T-helper 2 cell (primary cell): ENCODE measurements at places on chromosomes 12 and 14.
A peak's percentile ranks its signal among the peaks of the same experiment; 100 is the strongest.

GRCh38 chr12:113240395-113240794 lies 19.1 kb downstream of the TPCN1 start:
- no peak for DNase-seq

- DNase-seq = no peak
These were observed 1.7 kb downstream of the PRPF40B start for GRCh38 chr12:49624921-49625577.

- no peak for DNase-seq
These were observed 2.2 kb upstream of the ATXN3 start for GRCh38 chr14:92108345-92109254.

GRCh38 chr14:68888025-68888850 lies 90.9 kb downstream of the ACTN1 start:
- DNase-seq = no peak

DNA sequence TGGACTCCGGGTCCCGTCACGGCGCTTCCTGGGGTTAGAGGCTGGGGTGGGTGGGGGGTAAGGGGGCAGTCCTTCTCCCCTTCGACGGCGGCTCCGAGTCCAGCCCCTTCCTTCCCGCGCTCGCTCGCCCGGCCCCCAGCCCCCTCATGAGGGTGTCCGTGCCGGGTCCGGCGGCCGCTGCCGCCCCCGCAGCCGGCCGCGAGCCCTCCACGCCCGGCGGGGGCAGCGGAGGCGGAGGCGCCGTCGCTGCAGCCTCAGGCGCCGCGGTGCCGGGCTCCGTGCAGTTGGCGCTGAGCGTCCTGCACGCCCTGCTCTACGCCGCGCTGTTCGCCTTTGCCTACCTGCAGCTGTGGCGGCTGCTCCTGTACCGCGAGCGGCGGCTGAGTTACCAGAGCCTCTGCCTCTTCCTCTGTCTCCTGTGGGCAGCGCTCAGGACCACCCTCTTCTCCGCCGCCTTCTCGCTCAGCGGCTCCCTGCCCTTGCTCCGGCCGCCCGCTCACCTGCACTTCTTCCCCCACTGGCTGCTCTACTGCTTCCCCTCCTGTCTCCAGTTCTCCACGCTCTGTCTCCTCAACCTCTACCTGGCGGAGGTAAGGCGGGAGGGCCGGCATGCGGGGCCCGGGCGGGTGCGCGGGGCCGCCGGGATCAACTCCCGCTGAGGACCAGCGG lies 500 bp downstream of the GPR137C start:
- no peak for DNase-seq

DNA sequence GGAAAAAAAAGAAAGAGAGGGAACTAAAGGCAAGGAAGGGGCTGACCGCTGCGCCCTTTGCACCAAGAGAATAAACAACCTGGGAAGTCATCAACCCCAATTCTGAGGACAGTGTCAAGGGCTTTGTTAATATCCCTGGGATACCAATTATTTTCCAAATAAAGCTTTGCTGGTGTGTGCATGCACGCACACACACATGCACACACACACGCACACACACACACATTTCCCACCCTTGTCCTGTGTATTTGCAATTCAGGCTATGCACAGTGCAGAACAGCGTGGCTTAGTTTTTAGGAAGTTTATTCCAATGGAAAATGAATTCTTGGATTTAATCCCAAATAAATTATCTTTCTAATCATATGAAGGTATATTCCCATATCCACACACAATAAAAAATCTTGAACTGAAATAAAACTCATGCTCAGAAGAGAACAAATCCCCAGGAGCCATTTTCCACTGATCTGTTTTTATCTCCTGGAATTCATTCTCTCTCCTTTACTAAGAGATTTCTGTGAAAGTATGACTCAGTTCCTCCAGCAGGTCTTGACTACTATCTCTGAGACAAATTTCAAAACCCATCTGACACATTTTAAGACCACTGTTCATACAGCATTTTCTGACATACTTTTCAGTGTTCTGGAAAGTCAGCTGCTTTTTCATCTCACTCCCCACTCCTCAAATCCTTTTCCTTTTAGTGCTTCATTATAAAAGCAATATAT lies 334.4 kb upstream of the ATP2B1 start:
- DNase-seq = no peak

DNA sequence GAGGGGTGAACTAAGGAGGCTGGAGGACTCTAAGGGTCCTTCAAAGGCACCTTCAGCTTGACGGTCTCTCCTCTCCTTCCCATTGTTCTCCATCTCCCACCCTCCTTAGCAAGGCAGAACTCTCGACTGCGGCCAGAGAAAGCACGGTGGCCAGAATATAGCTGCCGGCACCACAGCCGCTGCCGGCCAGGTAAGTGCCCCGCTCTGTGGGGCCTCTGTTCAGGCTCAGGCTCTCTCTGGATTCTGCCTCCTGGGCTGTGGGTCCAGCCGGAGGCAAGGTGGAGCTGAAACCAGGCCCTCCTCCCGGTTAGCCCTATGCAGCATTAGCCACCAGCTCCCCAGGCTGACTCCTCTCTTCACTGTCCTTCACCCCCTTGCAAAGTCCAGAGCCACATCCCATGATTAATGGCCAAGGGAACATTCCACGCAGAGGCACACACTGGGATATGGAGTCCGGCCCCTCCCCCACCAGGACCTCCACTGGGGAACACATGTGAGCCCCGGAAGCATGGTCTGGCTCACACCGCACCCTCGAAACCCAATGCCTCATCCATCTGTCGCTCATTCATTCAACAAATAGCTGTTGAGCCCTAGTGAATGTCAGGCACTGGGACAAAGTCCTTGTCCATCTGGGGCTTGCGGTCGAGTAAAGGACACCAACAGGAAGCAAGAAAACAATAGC lies 25.2 kb downstream of the LTBP2 start:
- DNase-seq = no peak

DNA sequence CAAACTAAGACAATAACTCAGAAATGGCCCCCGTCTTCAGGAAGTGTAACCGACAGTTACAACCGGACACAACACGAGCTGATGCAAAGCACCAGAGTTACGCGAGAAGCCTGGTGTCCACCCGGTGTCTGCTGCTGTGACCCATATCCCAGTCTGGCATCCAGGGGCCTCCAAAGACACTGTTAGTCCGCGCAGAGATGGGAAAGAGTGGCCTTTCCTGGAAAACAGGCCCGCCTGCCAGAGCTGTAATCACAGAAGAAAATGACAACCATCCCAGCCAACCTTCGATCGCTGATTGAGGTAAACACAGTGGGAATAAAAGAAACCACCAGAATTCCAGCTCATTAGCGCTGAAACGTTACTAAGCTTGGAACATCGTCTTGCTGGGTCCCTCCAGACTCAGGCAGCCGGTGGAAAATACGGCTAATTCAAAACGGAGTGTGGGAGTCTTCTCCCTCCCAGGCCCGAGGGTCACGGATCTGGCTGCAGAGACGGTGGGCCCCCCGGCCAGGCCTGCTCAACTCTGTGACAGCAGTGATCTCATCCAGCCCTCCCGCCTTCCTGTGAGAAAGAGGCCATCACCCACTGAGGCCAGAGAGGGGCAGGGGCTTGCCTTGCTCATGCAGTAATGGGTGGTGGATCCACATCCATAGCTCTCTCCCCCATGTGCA lies 273.9 kb upstream of the RTL1 start:
- DNase-seq = no peak

- DNase-seq = no peak
These were observed 11.2 kb upstream of the TMX1 start for GRCh38 chr14:51228890-51229289.

DNA sequence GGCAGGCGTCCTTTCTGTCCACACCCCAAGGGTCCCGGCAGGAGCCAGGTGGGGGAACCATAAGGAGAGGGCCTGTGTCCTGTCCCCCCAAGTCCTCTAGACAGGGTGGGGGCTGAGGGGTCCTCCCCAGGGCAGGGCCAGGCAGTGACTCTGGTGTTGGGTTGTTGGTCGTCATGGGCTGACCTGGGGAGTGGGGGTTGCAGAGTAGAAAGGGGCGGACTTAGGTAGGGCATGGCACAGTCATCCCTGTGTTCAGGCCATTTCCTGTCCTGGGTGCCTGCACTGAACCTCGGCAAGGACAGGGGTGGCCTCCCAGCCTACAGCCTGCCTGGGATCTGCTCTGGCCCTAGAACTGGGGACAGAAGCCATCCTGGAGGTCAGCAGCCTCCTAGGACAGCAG lies 356.2 kb downstream of the TMEM121 start:
- DNase-seq = peak; percentile 4

GRCh38 chr12:93426412-93426805 lies 15.3 kb downstream of the UBE2N start:
- DNase-seq = no peak

DNA sequence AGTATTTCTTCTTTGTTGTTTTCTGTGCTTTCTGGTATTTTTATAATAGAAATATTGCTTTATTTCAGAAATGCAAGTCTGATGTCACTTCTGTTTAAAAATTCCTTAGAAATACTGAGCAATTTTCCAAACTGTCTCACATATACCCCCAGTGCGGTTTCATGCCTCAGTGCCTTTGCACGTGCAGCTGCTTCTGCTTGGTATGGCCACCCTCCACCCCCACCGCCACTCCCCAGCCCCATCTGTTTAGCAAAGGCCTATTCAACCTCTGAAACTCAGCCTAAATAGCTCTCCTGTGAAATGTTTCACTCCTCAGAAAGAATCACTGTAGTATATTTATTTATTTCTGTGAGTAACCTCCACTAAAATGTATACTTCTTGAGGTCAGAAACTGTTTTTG lies 52.3 kb downstream of the PPM1H start:
- no peak for DNase-seq

GRCh38 chr12:89245090-89245489 lies 107.2 kb downstream of the DUSP6 start:
- peak; percentile 58 for DNase-seq

- no peak for DNase-seq
These were observed 391.3 kb upstream of the FOXG1 start for GRCh38 chr14:28375295-28375694.

DNA sequence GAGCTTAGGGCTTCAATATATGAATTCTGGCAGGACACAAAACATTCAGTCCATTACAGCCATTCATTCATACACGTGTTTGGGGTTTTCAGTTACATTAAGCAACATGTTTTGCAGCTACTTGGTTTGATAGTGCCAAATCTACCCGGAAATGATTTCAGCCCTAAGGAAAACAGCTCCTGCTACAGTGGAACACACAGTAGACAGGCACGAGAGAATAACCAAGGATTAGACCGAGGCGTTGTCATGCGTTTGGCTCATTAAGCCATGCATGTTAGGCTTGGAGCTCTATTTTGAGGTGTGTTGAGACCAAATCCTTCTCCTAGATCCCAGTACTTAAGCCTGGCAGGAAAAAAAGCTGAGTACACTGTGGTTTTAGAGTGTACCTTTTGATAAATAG lies 177.4 kb downstream of the PRKCH start:
- no peak for DNase-seq

GRCh38 chr12:91874086-91874865 lies 271.4 kb downstream of the BTG1 start:
- no peak for DNase-seq

DNA sequence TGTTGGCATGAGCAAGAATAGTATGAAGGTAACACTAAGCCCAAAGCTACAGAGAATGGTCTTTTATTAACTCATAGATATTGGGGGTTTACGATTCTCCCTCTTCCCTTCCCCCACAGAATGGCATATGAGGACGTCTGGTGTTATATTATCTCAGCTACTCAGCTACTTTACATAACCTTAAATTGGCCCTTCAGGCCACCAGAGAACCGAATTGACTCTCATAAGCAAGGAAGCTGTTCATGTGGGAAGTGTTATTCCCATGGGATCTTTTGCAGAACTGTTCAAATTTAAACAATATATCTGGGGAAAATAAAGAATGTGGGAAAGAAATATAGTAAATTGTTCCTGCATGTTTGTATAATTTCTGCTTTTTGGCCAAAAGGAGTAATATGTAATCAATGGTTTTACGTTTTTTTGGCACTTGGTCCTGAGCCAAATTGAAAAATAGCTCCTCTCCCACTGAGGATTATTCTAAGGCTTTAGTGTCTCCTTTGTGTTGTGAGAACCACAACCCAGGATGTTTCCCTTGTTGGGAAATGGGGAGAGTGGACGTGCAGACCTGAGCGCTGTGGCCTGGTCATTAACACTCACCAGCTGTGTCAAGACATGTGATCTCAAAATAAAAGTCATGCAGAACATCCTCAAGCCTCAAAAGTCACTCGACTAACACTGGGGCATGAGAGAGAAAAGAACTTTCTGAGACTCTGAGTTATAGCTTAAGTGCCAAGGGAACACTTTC lies 31.8 kb upstream of the CMAS start:
- DNase-seq = no peak

- no peak for DNase-seq
These were observed 32.4 kb downstream of the ABCD2 start for GRCh38 chr12:39587225-39587624.

DNA sequence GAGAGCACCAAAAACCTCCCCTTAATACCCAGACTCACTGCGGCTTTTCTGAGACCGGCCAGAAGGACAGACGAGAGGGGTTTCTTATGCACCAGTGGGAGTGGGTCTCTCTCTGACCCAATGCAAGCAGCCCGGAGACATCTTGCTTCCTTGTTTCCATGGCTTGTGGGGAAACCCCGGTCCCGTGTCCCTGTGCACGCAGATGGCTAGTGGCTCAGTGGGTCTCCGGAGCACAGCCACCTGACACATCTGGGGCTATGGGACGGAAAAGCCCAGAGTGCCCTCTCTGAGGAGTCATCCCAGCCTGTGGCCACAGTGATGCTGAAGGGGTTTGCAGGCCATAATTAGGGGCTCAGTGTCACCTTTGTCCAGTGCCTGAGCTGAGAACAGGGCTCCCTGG lies 197.6 kb downstream of the PHETA1 start:
- no peak for DNase-seq

GRCh38 chr12:6826125-6826733 lies 2.0 kb upstream of the P3H3 start:
- DNase-seq = no peak

GRCh38 chr12:113207613-113208040 lies 13.6 kb upstream of the TPCN1 start:
- no peak for DNase-seq

- no peak for DNase-seq
These were observed 3.8 kb downstream of the ARHGEF40 start for GRCh38 chr14:21073921-21074320.

- DNase-seq = peak; percentile 1
These were observed 152.3 kb downstream of the RAD51B start for GRCh38 chr14:67971627-67972625.

DNA sequence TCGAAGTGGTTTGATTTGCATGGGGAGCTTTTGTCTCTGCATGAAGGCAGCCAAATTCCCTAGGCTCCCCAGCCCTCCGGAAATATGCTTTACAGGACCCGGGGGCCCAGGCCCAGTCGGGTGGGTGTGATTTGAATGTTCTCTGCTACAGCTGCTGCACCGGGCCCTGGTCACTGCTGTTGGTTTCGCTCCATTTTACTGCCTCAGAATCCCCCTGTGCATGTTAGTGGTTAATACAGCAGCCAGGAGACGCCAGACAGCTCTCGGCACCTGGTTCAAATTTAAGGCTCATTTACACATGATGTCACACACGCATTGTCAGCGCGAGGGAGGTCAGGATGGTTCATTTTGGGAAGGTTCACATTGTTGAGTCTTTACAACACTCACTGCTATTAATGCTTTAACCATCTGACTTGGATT lies 99.6 kb downstream of the SLC38A6 start:
- DNase-seq = no peak

DNA sequence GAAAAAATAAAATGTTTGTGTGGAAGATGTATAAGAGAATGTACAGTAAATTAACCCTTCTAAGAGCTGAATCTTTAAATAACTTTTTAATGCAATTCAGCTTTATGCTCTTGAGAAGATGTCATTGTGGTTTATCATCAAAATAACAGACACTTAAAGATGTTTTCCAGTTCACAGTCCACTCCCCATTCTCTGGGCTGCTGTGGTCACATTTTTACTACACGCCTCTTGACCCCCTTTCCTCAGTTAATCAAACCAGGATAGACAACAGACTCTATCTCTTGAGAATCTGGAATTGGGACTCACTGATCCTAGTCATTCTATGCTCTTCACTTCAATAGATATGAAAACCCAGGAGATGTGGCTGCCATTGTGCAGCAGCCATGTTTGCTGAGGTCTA lies 24.7 kb upstream of the OR6J1 start:
- DNase-seq = no peak
